Left lung (tissue), 14 donors: ENCODE measurements at places on chromosomes 3 and 15. TPM values are rescaled to one million over a fixed set of nuclear protein-coding genes. Genes with fewer than 3 reads are reported as not detected.

DNA sequence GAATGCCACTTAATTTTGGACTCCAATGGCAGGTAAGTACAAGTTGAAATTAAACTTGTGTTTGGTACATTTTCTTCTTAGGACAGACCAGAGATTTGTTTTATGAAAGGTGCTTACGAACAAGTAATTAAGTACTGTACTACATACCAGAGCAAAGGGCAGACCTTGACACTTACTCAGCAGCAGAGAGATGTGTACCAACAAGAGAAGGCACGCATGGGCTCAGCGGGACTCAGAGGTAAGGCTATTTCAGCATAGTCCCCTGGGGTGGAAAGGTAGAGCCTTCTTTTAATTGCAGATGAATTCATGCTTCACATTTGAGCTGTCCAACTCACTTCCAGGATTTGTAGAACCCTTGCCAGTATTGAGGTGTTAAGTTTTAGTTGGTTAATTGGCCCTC lies 51.4 kb downstream of the ASTE1 start:
- no peak for DNase-seq

DNA sequence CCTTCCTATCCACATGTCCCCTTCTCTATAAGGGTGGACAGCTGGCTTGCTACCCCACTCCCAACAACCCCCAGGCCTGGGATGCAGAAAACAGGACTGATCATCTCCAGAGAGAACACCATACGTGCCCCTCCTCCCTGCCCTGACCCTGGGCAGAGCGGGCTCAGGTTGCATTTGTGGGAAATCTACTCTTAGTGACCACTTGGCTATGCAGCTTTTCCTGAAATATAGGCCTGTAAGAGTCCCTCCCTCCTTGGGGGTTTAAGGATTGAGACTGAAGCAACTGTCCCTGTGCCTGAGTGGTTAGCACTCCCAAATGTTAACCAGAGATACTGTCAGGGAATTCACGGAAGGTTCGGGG lies 11.7 kb downstream of the SH2D7 start:
- DNase-seq = no peak

DNA sequence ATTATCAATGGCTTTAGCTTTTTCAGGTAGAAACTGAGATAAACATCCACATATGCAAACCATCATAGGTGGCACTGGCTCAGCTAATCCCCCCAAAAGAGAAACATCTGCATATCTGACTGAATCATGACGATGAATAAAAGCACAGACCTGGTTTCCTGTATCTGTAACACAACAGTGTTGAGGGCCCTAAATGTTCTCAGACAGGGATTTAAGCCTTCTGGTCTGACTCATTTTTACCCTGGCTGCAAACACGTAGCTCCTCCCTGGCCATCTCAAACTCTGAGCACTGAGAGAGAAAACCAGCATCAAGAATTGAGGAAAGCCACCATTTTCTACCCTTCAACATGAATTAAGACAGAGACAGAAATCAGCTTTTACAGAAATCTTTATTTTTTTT lies 35.2 kb downstream of the GLB1 start:
- no peak for DNase-seq

GRCh38 chr3:186102687-186103086 lies 6.2 kb downstream of the ETV5 start:
- DNase-seq = no peak

KPNA4 gene
- polyA plus RNA-seq = 57.9 TPM

- no peak for DNase-seq
These were observed 359.3 kb downstream of the IGSF11 start for GRCh38 chr3:118675305-118675704.

DNA sequence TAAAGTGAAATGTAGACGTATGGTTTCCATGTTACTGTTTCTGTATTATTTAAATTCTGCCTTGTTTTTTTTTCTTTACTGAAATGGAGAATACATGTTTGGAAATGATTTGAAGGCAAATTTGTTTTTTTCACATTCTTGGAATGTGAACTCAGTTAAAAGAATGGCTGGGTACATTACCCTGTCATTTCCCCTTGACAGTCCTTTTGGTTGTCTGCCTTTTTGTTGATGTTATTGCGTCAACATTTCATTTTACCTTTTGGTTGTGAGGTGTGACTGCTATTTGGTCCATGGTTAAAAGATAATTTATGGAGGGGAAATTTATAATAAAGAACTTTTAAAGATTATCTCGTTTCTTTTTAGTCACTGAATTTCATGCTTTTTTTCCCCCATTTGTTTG lies 3.2 kb upstream of the GPR171 start:
- DNase-seq = no peak
